Stimulated activated CD8-positive, alpha-beta memory T cell treated with anti-CD3 and anti-CD28 coated beads, Interleukin-4, amount 100 ng/mL, for 1 hour (primary cell): ENCODE measurements at places on chromosomes 16 and 17.

GRCh38 chr17:78357672-78358537 is 2.0 kb downstream of the SOCS3 start:
- no peak for DNase-seq

DNA sequence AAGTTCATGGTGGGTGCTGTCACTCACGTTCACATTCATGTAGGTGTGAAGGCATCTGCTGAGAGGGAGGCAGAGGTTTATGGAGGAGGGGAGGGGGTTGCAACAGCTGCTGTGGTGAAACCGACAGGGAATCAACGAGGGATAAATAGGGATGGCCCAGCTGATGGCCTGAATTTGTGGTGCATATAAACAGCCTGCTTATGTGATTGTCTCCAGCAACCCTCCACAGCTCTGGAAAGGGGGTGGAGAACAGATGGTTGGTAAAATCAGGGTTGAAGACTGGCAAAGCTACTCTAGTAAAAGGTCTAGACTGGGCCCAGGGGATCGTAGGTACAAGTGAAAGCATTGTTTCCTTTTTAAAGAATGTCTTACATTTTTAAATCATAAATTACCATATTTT is 53.7 kb downstream of the IQCK start:
- no peak for DNase-seq

- DNase-seq = no peak
Measured at GRCh38 chr17:17725011-17725751, 43.9 kb downstream of the RAI1 start.

- DNase-seq = no peak
Measured at GRCh38 chr17:77186141-77186604, 45.4 kb downstream of the SEC14L1 start.

GRCh38 chr16:88706229-88706964 is at the start of the genes CTU2 and RNF166:
Gene CTU2, plus strand, starts transcription at chr16:88706503. Its CDS starts 28 bp downstream, at chr16:88706531.
Gene RNF166, minus strand, starts transcription at chr16:88706408. Its CDS starts 83 bp downstream, at chr16:88706325.
- peak; percentile 84 for DNase-seq

- DNase-seq = no peak
Measured at GRCh38 chr17:68184816-68185436, 62.9 kb upstream of the AMZ2 start.

GRCh38 chr16:85670840-85671239 is 17.9 kb downstream of the GINS2 start:
- no peak for DNase-seq

DNA sequence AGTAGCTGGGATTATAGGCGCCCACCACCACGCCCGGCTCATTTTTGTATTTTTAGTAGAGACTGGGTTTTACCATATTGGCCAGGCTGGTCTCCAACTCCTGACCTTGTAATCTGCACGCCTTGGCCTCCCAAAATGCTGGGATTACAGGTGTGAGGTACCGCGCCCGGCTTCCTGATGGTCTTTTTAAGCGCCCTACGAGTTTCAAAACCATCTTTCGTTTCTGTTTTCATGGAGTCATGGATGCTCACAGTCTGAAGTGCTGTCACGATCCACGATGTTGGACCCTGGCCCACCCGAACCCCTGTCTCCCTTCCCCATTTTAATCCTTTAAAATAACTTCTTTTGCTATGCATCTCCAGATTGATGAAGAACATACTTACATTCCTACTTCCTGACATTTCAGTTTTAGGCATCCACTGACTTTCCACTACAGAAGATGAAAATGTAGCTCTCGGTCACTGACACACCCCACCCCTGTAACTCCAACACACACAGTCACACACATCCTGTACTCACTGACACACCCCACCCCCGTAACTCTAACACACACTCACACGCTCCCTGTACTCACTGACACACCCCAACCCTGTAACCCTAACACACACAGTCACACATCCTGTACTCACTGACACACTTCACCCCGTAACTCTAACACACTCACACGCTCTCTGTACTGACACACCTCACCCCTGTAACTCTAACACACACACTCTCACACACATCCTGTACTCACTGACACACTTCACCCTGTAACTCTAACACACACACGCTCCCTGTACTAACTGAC is 22.6 kb upstream of the WDR45B start:
- no peak for DNase-seq

DNA sequence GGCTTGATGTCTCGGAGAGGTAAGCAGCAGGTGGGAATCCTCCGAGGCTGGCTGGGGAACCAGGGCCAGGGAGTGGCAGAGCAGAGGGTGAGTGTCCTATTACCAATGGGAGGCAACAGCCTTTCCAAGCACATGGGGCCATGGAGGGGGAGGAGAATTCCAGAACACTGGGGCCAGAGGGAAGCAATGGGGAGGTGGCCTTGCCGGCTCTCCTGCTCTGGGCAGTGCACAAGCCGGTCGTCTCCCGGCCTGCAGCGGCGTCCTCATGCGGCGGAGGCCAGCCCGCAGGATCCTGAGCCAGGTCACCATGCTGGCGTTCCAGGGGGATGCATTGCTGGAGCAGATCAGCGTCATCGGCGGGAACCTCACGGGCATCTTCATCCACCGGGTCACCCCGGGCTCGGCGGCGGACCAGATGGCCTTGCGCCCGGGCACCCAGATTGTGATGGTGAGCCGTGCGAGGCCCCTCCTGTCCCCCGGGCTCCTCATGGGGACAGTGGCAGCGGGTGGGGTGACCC is 21.9 kb downstream of the SGSH start:
- DNase-seq = no peak

DNA sequence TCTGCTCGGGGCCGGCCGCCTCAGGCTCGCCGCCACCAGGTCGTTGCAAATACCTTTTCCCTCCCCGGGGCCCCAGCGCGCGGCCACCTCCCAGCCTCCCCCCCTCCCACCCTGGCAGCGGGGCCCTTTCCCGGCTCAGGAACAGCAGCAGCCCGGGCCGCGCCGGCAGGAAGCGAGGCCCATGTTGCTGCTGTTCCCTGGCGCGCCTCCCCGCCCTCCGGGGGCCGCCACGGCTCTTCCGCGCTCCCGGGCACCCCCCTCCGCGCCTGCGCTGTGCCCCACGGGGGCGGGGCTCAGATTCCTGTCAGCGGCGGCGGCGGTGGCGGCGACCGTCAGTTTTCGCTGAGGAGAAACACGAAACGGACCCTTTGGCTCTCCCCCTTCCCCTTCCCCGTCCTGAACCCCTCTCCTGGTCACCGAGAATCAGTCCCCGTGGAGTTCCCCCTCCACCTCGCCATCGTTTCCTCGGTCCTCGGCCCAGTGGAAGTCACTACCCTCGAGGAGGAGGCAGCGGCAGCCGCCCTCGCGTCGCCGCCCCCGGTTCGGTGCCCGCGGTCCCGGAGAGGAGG is at the start of gene NFAT5:
NFAT5 (plus strand) TSS at position 296 of the 569 bp plus-strand sequence. CDS start 336 bp downstream, outside the sequence.
- peak; percentile 79 for DNase-seq

- no peak for DNase-seq
Measured at GRCh38 chr16:10888320-10888937, 11.4 kb downstream of the CIITA start.

- no peak for DNase-seq
Measured at GRCh38 chr17:19238167-19238505, 970 bp downstream of the EPN2 start.

GRCh38 chr16:70391881-70392481 is 45.3 kb downstream of the DDX19A start:
- DNase-seq = no peak

- no peak for DNase-seq
Measured at GRCh38 chr16:8673611-8674412, 605 bp upstream of the ABAT start.

- DNase-seq = no peak
Measured at GRCh38 chr17:46869296-46869695, 17.9 kb downstream of the WNT9B start.

- DNase-seq = peak; percentile 99
Measured at GRCh38 chr16:89246903-89247733, 29.6 kb downstream of the ZNF778 start.

- DNase-seq = no peak
Measured at GRCh38 chr17:56441308-56441707, 152.2 kb upstream of the NOG start.

GRCh38 chr16:65884018-65884417 is 482.5 kb upstream of the CDH5 start:
- no peak for DNase-seq
